ENCODE measurements at places on chromosomes 4 and X. TPM values are rescaled to one million over a fixed set of nuclear protein-coding genes. Genes with fewer than 3 reads are reported as not detected.

DNA sequence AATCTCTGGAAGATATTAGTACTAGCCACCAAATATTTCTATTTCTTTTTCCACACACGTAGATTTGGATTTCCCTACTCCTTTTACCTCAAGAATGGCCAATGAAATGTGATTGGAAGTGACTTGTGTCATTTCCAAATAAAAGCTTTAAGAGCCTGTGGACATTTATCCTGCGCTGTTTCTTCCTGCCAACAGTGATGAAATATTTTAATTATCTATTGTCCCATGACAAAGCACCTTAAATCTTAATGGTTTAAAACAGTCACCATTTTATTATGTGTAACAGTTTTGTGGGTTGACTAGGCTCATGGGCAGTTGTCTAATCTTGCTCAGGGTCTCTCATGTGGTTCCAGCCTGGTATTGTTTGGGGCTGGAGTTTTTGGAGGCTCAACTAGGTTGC is 3.5 kb upstream of the PGRMC2 start:
- no peak for DNase-seq

- peak; percentile 36 for DNase-seq
These were observed 12.2 kb downstream of the ASMTL start for GRCh38 chrX:1440506-1440905.

GRCh38 chr4:21451032-21451431 is 497.5 kb downstream of the KCNIP4 start:
- no peak for DNase-seq

DNA sequence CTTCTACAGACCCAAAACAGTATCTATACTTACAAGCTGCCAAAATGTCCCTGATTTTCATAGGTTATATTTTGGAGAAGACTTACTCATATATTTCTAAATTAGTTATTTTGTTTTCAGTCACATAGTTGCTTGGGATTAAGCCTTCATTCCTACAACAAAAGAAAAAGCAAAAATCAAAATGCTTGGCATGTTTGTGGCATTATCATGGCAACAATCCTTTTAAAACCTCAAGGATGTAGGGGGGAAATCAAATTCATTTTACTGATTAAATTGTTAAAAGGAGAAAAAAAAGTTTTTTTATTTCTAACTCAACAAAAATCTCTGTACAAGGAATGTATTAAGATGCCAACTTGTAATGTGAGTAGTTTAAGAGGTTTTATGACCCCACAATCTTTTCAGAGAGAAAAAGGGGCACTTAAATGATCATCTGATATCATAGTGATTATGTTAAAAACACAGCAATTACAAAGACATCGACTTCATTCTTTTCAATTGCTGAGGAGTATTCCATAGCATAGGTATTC is 23.5 kb downstream of the TXK start:
- DNase-seq = no peak

- DNase-seq = no peak
These were observed 53.1 kb downstream of the GAK start for GRCh38 chr4:878796-879728.

GRCh38 chrX:29225670-29226069 is 638.4 kb downstream of the IL1RAPL1 start:
- no peak for DNase-seq

GRCh38 chr4:159764343-159764952 is 661.6 kb downstream of the RAPGEF2 start:
- no peak for DNase-seq

DNA sequence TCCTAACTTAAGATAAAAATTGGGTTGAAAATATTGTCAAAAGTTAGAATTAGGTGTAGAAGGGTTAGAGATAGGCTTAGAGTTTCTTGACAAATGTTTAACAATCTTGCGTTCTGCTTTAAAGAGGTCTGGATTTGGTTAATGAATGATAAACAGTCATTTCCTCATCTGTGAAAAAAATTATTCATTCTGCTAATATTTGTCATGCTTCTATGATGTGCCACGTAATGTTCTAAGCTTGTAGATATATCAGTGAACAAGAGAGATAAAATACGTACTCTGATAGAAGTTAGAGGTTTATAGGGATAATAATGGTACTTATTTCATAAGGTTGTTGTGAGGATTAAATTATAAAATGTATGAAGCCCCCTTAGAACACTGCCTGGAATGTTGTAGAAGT is 443.0 kb upstream of the GALNT7 start:
- DNase-seq = no peak

GRCh38 chrX:42017971-42018370 is 94.6 kb upstream of the CASK start:
- no peak for DNase-seq

GRCh38 chr4:150960818-150961217 is 54.3 kb downstream of the LRBA start:
- DNase-seq = no peak

- DNase-seq = no peak
These were observed 69.5 kb upstream of the MND1 start for GRCh38 chr4:153274967-153275366.

DNA sequence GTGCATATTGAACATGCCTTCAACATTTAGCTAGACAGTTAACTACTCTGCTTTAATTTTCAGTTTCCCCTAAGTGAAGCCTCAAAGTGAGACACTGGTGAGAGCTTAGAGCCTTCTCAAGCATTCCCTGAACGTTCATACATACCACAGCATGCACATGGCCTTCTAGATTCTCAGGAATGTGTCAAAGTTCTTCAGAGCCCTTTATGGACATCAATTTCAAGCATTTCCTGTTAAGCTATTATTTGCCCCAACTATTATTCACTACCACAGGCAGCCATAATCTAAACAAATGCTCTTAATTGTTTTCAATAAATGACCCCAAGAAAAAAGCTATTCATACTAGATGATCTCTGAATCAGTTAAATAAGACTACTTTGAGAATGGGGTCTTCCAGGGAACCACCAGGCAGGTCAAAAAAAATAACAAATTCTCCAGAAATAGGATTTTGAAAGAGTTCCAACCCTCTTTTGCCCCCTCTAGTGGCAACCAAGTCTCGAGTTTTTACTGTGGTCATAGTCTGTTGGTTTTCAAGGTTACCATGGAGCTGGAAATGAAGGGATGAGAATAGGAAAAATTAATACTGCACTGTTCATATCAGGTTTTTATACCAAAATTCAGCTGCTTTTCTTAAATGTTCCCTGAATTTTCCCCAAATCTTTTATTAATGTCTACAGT is 235.4 kb downstream of the RAB28 start:
- DNase-seq = no peak

DNA sequence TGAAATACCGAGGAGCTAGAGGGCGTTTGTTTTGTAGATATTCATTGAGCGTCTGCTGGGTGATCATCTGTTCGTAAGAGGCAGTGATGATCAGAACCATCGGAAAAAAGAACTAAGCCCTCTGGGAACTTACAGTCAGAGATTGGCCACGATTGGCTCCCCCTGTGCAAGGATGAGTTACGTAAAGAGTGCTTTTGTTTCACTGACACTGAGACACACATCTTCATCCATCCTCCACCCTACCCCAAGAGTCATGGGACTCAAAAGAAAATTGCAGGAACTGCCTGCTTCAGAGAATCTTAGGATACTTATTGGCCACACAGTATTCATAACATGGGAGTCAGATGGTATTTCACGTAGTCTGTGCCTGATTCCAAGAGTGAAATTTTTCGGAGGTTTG is 62.1 kb downstream of the GEMIN8 start:
- no peak for DNase-seq

DNA sequence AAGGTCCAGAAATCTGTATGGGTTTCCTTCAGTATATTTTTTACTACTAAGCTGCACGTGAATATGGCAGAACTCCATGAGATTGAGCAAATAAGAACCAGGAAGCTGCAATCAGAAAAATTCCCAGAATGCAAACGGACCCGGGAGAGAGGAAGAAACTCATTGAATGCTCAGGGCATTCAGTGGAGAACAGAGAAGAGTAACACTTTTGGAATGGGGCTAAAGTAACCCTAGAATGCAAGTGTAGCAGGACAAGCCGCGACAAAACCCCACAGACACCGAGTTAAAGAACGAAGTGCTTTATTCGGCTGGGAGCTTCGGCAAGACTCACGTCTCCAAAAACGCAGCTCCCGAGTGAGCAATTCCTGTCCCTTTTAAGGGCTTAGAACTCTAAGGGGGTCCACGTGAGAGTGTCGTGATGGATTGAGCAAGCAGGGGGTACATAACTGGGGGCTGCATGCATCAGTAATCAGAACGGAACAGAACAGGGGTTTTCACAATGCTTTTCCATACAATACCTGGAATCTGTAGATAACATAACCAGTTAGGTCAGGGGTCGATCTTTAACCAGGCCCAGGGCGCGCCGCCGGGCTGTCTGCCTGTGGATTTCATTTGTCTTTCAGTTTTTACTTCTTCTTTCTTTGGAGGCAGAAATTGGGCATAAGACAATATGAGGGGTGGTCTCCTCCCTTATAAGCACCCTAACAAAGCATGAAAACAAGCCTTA is 56.4 kb downstream of the RAB28 start:
- no peak for DNase-seq

- no peak for DNase-seq
These were observed 102.2 kb downstream of the FRMPD4 start for GRCh38 chrX:12240491-12240890.

GRCh38 chr4:78962597-78963115 is 23.4 kb upstream of the PAQR3 start:
- no peak for DNase-seq

- DNase-seq = no peak
These were observed 8.8 kb upstream of the TLL1 start for GRCh38 chr4:165864271-165864670.

DNA sequence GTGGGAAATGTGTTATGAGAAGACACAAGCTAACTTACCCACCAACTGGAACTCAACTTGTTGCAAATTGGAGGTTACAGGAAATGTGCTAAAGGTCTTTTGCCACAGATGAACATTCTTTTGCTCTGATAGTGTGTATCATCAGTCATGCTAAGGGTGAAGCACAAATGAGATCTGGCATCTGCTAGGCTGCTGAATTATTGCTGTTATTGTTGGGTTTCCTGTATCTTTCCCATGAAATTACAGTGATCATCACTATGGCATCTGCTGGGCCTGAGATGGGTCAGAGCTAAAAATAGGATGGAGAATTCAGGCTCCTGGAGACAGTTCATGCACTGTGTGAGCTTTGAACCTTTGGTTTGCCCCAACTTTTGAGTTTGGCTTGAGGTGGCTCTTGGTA is 124.5 kb downstream of the NPNT start:
- no peak for DNase-seq

GRCh38 chr4:165971446-165971845 is 98.4 kb downstream of the TLL1 start:
- no peak for DNase-seq

- no peak for DNase-seq
These were observed 9.9 kb upstream of the CT47C1 start for GRCh38 chrX:119062750-119063374.

DNA sequence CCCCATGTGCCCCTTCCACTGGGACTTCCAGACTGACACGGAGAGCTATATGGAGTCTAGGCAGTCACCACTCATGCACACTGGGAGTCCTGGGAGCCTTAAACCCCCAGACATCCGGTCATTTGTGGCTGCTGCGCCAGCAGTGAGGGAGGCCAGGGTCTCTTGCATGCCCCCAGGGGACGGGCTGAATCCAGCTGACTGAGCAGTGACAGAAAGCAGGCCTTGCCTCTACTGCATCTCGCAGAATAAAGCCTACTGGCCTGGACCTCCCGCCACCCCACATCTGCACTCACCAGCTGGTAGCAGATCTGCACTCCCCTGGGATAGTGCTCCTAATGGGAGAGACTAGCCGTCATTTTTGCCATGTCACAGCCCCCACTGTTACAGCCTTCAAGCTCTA is 1234.2 kb downstream of the FAM133A start:
- no peak for DNase-seq

Gene RAI2
- total RNA-seq = 5.7 TPM

Gene GABRQ
- 6.1 TPM for total RNA-seq

Gene LRP2BP
- total RNA-seq = 1.0 TPM

Gene KIT
- 19.5 TPM for total RNA-seq

Gene LRAT
- 7.2 TPM for total RNA-seq

Gene SERPINA7
- not detected for total RNA-seq
